ENCODE measurements at places on chromosomes 12 and 14.

GRCh38 chr12:52903855-52904508 lies 894 bp downstream of the KRT8 start:
- DNase-seq = peak; percentile 33

DNA sequence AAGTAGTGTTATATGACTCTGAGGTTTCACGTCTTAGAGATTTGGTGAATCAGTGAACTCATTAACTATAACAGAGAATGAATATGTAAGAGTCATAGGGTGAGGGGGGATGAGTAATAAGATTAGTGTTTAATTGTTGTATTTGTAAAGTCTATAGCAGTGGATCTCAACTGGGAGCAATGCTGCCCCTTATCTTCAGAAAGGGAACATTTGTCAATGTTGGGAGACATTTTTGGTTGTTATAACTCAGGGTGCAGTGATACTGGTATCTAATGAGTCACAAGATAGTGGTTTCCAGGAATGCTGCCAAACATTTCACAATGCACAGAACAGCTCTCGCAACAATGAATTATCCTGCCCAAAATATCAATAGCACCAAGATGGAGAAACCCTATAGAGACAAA lies 1193.7 kb downstream of the GALC start:
- DNase-seq = peak; percentile 85

DNA sequence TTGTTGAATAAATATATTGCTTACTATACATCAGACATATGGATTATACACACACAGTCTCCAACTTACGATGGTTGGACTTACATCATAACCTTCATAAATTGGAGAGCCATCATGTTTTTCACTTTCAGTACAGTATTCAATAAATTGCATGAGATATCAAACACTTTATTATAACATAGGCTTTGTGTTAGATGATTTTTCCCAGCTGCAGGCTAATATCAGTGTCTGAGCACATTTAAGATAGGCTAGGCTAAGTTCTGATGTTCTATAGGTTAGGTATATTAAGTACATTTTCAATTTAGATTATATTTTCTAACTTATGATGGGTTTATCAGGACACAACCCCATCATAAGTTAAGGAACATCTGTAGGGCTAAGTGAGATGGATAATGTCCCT lies 17.9 kb upstream of the KRR1 start:
- DNase-seq = no peak

- peak; percentile 17 for DNase-seq
Observed at GRCh38 chr12:56631790-56632700, 1.9 kb upstream of the BAZ2A start.

GRCh38 chr12:78315028-78315427 lies 484.3 kb downstream of the NAV3 start:
- no peak for DNase-seq

DNA sequence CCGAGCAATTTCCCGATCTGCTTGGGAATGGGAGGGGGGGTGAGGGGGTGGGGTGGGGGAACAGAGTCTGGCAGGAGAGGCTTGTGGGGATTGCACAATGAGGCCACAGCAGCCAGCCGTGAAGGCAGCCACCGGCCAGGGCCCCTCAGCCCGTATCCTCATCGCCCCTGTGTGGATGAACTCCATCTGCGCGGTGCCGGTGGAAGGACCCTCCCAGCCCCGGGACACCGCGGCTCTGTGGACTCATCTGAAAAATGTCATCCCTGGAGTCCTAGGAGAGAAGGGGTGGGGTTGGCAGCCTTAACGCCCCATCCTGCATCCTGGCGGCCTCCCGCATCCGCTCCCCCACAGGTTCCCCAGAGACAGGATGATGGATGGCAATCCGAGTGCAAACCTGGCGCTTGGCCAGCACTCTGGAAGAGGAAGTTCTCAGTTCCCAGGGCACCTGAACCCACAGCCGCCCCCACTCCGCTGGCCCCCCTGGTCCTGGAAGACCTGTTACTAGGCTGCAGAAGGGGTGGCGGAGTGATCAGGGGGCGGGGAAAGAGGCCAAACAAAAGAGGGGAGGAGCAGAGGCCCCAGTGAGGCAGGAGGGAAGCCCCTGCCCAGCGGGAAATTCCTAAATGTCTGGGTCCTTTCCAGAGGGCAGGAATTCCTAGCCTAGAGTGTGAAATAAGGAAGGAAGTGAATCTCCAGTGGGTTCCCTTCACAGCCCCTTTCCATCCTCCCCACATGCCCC lies 1.2 kb upstream of the TNFAIP2 start:
- peak; percentile 54 for DNase-seq

- peak; percentile 43 for DNase-seq
Observed at GRCh38 chr12:76106631-76107030, 22.1 kb upstream of the NAP1L1 start.

DNA sequence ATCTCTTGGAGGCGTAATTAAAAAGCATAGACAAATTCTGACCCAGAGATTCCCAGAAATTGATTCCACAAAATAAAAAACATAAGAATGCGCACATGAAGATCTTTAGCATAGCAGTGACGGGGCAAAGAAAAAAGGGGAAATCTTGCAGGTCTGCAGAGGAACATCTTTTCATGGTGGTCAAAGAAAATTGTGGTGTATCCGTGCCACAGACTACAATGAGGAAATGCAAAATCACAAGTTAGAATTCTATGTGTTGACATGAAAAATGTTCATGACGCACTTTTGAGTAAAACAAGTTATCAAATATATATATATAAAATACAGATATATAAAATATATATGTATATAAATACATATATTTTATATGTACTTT lies 101.6 kb downstream of the RIMBP2 start:
- DNase-seq = no peak

GRCh38 chr12:124884587-124885438 lies 21.1 kb upstream of the SCARB1 start:
- no peak for DNase-seq

DNA sequence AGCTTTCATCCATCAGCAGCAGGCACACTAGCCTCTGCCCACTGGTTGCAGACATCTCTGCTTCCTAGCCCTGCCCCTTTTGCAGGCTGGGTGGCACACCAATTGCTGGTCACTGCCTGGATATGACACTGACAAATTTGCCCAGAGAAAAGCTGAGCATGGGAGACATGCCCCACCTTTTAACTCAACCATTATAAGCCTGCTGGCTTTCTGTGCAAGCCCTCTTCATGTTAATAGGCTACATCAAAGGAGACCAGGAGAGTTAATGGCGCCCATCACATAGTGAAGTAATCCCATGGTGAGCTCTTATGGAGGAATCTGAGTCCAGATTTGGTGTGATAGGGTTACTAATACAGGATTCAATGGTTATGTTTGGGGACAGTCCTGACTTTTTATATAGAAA lies 139.2 kb downstream of the KICS2 start:
- DNase-seq = no peak

DNA sequence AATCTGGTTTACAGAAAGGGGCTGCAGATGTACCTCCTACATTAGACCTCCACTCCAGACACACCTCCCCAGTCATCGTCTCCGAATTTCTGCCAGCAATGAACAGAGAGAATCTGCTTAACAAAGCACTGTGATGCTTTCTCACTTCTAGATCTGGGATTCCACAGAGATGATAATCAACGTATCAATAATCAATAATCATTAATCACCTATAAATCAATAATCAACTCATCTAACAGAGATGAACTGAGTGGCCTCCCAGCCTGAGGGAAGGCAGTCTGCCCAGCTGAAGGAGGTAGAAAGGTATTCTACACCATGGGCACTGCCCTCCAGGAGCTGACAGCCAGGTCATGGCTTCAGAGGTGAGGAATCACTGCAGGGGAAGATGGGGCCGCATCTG lies 183.2 kb downstream of the TMEM132D start:
- DNase-seq = no peak

- DNase-seq = no peak
Observed at GRCh38 chr14:25011095-25011494, 38.9 kb downstream of the STXBP6 start.

DNA sequence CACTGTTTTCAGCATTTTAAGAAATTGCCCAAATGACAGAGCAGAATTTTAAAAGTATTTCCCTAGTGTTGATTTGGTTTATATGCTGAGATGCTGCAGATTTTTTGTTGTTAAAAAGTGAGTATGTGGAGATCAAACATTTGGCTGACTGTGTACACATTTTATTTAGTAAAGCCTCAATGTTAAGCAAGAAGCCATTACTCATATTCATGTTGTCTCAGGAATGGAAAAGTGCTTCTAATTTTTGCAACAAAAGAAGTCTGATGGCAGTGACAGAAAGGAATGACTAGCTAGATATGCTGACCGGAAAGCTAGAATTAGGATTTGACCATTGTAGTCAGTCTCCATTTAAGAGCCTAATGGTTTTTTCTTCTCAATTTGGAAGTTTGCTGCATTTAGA lies 22.5 kb downstream of the SLC38A6 start:
- DNase-seq = no peak

- DNase-seq = peak; percentile 7
Observed at GRCh38 chr12:95004610-95005009, 1.1 kb upstream of the NDUFA12 start.

DNA sequence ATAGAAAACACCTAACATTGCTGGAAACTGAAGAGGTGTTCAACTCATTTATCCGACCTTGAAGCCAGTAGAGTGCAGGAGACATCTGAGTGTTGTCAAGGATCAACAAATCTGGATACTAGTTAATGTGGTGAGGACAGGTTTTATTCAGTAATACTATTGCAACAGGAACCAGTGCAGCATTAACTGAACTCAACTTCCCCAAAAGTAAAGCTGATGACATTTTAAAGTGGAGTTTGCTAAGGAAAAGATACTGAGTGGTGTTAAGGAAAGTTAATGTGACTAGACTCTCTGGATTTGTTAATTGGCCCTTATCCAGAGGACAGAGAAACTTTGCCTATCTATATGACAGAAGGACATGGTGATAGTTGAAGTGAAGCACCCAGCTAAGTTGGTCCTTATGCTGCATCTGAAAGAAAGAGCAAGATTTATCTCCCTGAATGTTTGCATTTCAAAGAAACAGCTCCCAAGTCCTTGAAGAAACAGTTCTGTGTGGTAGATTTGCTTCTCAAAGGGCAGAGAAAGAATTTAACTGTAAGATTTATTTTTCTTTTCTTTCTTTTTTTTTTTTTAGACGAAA lies 1.2 kb upstream of the CLEC7A start:
- DNase-seq = no peak

GRCh38 chr12:7877420-7877819 lies 4.7 kb upstream of the SLC2A14 start:
- DNase-seq = no peak

- DNase-seq = peak; percentile 47
Observed at GRCh38 chr14:57390806-57391516, 575 bp downstream of the NAA30 start.

DNA sequence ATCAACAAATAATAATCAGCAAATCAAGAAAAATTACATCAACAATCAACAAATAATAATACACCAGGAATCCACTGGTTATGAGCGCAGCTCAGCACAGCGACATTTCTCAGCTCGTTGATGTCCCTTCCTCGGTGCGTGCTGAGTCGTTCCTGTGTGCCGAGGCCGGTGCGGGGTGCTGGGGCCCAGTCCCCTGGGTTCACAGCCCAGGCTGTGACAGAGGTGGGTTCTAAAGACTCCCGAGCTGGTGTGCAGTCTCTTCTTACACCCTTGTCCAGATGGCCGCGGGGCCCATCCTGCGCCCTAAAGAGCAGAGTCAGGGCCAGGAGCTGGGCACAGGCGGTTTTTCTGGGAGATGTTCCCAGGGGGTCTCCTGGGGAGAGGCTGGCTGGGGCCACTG lies 26.9 kb upstream of the TRAF3 start:
- DNase-seq = no peak
